ENCODE measurements at places on chromosomes 12 and 14.

GRCh38 chr14:89117012-89117411, 292.6 kb downstream of the TTC8 start:
- H3K27me3 ChIP-seq: no peaks in the 10 kb centered on the region
- H3K36me3 ChIP-seq: no peaks in the 10 kb centered on the region
- no peak overlapping the region for H3K4me3 ChIP-seq
- no peak overlapping the region for H3K27ac ChIP-seq

DNA sequence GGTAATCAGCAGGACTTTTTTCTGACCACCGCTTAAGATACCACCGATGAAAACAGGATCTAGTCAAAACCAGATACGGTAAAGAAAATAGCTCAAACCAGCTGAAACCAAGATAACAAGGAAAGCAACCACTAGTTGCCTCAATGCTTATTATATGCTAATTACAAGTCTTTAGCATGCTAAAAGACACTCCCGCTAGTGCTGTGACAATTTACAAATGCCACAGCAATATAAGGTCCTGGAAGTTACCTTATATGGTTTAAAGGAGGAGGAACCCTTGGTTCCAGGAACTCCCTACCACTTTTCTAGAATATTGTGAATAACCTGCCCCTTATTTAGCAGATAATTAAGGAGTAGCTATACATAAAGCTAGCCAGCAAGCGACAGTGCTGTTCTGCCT, 976.4 kb upstream of the SEL1L start:
- no peak for DNase-seq
- H3K36me3 ChIP-seq: no peaks in the 10 kb centered on the region
- H3K4me3 ChIP-seq: no peak overlapping the region
- no peaks in the 10 kb centered on the region for H3K4me1 ChIP-seq

DNA sequence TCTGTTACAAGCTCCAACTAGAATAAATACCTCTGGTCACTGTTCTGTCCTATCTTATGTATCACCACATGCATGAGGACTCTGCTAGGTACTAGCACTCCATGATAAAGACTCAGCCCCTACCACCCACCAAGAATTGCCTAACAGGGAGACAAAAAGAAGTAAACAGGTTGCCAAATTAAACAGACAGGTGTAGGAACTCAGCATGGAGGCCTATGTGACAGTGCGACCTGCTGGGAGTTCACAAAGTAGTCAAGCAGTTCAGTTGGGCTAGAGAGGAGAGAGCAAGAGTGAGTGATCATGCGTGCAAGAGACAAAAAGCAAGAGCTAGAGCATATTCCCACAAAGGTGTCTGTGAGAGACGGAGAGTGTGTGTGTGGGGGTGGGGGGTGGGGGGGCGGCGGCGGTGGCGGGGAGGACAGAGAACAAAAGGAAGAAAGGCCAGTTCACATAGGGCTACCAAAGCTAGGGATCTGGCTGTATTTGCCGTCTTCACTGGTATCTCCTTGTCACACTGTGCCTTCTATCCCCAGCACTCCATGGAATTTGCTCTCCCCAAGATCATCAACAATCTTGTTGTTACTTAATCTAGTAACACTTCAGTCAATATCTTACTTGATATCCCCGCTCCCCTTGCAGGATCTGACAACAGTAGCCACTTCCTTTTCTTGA, 81.2 kb downstream of the SPPL3 start:
- no peaks in the 10 kb centered on the region for H3K27me3 ChIP-seq
- peak overlapping the region; percentile 33 for H3K27ac ChIP-seq
- peaks cover 9% of the 10 kb centered on the region for H3K4me1 ChIP-seq

GRCh38 chr14:51585055-51585454, 66.7 kb upstream of the FRMD6 start:
- H3K36me3 ChIP-seq: no peaks in the 10 kb centered on the region
- no peak overlapping the region for H3K4me3 ChIP-seq
- H3K27ac ChIP-seq: no peak overlapping the region
- no peaks in the 10 kb centered on the region for H3K4me1 ChIP-seq

DNA sequence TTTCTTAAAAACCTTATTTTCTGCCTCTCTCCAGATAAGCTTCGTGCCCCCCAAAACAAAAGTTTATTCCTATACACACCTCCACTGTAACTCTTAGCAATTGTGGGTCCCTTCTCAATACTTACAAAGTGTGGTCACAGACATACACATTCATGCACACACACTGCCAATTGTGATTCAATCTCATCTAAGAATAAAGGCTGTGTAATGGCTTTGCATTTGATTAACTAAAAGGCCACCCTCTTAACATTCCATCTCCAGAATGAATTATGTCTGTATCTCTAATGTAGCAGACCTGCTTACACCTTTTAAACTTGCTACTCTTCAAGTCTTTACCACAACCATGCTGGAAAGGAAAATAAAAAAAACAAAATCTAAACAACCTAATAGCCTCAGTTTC, 49.5 kb downstream of the MYF5 start:
- H3K36me3 ChIP-seq: no peaks in the 10 kb centered on the region
- no peaks in the 10 kb centered on the region for H3K27me3 ChIP-seq
- peak overlapping the region; percentile 9 for H3K27ac ChIP-seq
- H3K4me3 ChIP-seq: no peak overlapping the region
- no peak for DNase-seq
- no peaks in the 10 kb centered on the region for H3K4me1 ChIP-seq

GRCh38 chr14:61398221-61398620, 76.8 kb downstream of the PRKCH start:
- no peak for DNase-seq
- no peak overlapping the region for H3K4me3 ChIP-seq
- H3K27ac ChIP-seq: no peak overlapping the region
- H3K27me3 ChIP-seq: no peaks in the 10 kb centered on the region
- H3K36me3 ChIP-seq: no peaks in the 10 kb centered on the region

DNA sequence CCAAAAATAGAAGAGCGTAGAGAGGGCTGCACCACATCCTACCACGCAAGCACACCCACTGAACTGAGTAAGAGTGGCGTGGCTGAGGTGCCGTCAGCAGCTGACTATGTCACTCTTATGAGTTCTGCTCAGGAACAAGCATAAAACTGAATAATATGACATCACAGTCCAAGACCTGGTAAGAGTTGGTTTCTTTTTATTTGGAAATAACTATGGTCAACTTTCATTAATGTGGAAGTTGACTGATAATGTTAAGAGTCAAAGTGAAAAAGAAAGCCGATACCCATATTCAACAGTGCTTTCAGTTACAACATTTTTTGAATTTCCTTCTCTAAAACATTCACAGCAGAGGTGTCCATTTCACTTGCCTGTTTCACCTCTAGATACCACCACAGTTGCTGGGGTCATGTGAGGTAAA, 44.6 kb downstream of the GNS start:
- H3K36me3 ChIP-seq: peaks cover 47% of the 10 kb centered on the region
- no peak overlapping the region for H3K4me3 ChIP-seq
- H3K27me3 ChIP-seq: no peaks in the 10 kb centered on the region
- H3K27ac ChIP-seq: no peak overlapping the region

- no peaks in the 10 kb centered on the region for H3K27me3 ChIP-seq
- H3K4me3 ChIP-seq: no peak overlapping the region
- H3K4me1 ChIP-seq: peaks cover 4% of the 10 kb centered on the region
- no peaks in the 10 kb centered on the region for H3K36me3 ChIP-seq
- no peak for DNase-seq
These were observed 62.5 kb upstream of the MAX start for GRCh38 chr14:65164825-65165135.

DNA sequence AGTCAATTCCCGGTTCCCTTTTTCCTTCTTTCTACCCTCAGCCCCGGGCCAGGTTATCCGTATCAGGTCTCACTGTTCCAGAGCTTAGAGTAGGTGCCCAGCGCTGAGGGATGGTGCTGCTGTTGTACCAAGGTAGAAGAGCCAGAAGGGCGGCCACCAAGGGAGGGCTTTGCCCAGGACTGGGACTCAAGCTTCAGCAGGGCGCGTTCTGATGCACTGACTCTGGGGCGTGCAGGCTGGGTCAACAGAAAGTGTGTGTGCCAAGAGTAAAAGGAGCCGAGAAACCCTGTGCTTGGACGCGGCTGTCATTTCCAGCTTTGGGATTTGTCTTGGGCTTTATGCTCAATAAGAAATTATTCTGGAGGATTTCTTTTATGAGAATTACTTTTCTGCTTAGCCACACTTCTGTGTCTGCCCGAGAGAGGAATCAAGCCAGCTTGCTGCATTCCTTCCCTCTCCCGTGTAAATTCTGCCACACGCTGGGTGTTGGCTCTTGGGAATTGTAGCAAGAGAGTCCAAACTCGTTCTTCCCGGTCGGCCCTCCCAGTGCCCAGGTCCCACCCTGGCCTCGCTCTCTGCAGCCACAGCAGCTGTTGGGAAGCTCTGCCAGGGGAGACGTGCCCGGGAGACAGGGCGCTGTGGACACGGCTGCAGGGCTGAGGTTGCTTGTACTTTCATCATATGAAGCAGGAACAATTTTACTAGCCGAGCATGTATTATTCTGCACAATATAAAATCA, 98.0 kb downstream of the FBXL14 start:
- no peaks in the 10 kb centered on the region for H3K4me1 ChIP-seq
- no peak overlapping the region for H3K27ac ChIP-seq
- no peak overlapping the region for H3K4me3 ChIP-seq
- DNase-seq: peak; percentile 52
- peaks cover 8% of the 10 kb centered on the region for H3K36me3 ChIP-seq

DNA sequence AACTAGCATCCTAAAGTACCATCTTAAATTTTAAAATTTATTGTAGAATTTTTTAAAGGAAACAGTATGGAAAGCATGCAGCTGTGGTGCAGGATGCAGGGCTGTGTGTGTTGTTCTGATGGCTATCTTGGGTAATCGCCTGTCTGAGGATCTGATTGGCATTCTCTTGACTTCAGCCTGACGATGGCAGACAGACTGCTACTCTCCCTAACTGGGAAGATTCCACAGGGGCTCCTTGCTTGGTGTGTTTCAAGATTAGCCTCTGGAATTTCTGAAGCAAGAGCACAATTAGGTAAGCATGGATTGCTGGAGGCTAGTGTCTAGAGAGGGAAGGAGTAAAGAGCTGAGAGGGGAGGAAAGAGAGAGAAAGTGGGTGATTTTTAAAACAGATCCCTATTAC, 696.8 kb upstream of the LRFN5 start:
- H3K4me1 ChIP-seq: peaks cover 4% of the 10 kb centered on the region
- H3K27me3 ChIP-seq: no peaks in the 10 kb centered on the region

DNA sequence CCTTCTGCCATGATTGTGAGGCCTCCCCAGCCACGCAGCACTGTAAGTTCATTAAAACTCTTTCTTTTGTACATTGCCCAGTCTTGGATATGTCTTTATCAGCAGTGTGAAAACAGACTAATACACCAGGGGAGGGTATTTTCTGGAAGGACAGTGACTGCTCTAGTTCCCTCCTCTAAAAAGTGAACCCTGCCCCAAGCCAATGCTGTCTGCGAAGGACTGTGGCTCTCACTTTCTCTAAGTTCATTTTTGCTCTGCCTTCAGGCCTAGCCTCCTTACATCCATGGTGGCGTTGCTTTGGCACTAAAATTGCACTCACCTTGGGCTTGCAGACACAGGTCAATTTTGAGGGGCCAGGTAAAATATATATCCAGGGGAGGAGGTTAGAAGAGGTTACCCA, 323.0 kb downstream of the VRK1 start:
- no peak overlapping the region for H3K27ac ChIP-seq
- H3K4me1 ChIP-seq: peaks cover 3% of the 10 kb centered on the region
- peaks cover 86% of the 10 kb centered on the region for H3K27me3 ChIP-seq
- H3K36me3 ChIP-seq: no peaks in the 10 kb centered on the region

- no peaks in the 10 kb centered on the region for H3K27me3 ChIP-seq
- no peak overlapping the region for H3K27ac ChIP-seq
- H3K4me1 ChIP-seq: no peaks in the 10 kb centered on the region
- no peaks in the 10 kb centered on the region for H3K36me3 ChIP-seq
These were observed 82.7 kb upstream of the RPL10L start for GRCh38 chr14:46734286-46734685.

DNA sequence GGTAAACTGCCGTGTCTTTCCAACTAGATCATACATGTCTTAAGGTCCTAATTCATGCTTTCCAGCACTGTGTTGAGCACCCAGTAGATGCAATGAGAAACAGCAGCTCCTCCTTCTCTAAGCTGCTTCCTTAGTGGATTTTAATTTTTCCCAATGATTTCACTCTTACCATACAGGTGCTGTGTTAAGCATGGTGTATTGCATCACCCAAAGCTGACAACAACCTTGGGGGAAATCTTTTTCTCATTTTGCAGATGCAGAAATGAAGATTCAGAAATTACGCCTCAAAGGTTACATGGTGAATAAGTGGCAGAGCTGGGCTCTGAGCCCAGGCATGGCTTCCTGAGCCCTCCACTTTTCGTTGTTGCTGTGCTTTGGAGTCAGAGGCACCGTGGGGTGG, 75.6 kb downstream of the NEDD1 start:
- no peaks in the 10 kb centered on the region for H3K36me3 ChIP-seq
- H3K27me3 ChIP-seq: peaks cover 17% of the 10 kb centered on the region
- DNase-seq: no peak
- no peak overlapping the region for H3K27ac ChIP-seq
- no peaks in the 10 kb centered on the region for H3K4me1 ChIP-seq

DNA sequence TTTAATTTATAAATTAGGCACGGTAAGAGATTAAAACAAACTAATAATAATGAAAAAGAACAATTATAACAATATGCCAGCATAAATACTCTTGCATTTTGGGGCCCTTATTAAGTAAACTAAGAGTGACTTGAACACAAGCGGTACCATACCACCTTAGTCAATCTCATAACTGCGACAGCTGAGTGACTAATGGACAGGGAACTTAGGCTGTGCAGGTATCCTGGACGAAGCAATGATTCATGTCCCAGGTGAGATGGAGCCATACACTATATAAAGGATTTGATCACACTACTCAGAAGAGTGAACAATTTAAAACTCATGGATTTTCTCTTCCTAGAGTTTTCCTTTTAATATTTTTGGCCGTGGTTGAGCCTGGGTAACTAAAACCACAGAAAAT, 4.3 kb downstream of the KLRC4 start:
- H3K4me1 ChIP-seq: no peaks in the 10 kb centered on the region
- no peak overlapping the region for H3K4me3 ChIP-seq
- no peak overlapping the region for H3K27ac ChIP-seq
- no peaks in the 10 kb centered on the region for H3K27me3 ChIP-seq

- peaks cover 10% of the 10 kb centered on the region for H3K27me3 ChIP-seq
- H3K4me3 ChIP-seq: peak overlapping the region; percentile 2
- no peak for DNase-seq
These were observed 80.5 kb upstream of the GARIN6 start for GRCh38 chr12:99567072-99567471.

GRCh38 chr12:71795901-71796300, 41.2 kb downstream of the RAB21 start:
- no peak overlapping the region for H3K4me3 ChIP-seq
- H3K27ac ChIP-seq: no peak overlapping the region
- H3K27me3 ChIP-seq: no peaks in the 10 kb centered on the region
- no peaks in the 10 kb centered on the region for H3K4me1 ChIP-seq

DNA sequence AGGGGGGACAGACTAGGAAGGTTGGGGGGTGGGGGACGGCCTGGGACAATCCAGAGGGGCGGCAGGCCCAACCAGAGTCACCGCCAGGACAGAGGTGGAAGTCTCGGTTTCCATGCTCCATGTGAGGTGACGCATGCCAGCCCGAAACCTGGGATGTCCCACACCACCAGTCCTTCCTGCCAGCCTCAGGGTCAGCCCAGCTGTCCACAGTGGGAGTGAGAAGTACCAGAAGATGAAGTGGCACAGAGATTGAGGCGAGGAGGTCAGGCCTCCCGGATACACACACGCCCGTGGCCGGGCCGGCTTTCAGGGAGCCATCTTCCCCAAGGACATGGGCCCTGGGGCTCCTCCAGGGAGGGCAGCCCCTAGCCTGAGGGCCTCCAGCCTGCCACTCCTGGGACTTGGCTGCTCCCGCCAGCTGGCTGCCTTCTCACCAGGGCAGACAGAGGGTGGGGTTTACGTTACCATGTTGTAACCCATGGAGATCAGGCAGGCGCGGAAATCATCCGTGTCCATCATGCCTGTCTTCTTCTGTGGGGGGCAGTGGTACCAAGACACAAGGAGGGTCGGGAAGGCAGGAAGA, 85.2 kb upstream of the ZFP36L1 start:
- H3K27ac ChIP-seq: no peak overlapping the region
- no peak for DNase-seq
- H3K4me3 ChIP-seq: no peak overlapping the region
- H3K27me3 ChIP-seq: no peaks in the 10 kb centered on the region

Data from endodermal cell (in vitro differentiated cells).